ENCODE measurements at places on chromosomes 1 and 21. TPM values are rescaled to one million over a fixed set of nuclear protein-coding genes. Genes with fewer than 3 reads are reported as not detected.

The FBXO2 gene
- total RNA-seq = 4.2 TPM

The NBPF3 gene
- total RNA-seq = 4.6 TPM

The OR2M3 gene
- not detected for total RNA-seq

The TRIM67 gene
- total RNA-seq = 0.11 TPM

The ZYG11A gene
- total RNA-seq = not detected

- no peak for DNase-seq
Measured at GRCh38 chr1:186044079-186044685, 310.0 kb downstream of the HMCN1 start.

DNA sequence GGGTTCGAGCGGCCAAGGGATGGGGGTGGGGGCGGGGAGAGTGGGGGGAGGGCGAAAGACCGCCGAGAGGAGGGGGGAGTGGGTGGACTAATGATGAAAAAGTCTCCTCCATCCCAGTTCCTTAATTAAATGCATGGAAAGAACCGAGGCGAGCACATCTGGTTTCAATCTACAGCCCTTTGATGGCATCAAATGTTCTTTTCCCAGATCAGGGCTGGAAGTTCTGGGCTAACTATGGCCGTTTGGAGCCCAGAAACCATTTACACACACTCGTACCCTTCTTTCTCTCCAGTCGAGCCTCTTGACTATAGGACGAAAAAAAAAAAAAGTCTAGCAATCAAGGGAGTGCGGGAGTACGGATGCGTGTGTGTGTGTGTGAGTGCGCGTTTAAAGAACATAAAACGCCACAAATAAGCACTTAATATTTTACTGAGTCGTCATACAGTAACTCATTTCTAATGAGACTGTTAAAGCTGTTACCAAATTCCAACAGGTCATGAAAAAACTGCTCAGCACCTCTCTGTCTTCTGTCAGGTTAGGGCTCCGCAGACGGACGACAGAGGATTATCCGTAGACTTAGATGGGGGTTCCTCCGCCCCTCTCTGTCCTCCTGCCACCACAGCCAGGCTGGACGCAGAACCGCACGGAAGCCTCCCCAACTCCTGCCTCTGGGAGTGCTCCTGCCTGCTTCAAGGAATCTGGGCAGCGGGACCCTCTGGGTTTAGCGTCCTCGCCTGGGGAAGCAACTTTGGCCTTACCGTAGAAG is 2.1 kb upstream of the PRRX1 start:
- no peak for DNase-seq

DNA sequence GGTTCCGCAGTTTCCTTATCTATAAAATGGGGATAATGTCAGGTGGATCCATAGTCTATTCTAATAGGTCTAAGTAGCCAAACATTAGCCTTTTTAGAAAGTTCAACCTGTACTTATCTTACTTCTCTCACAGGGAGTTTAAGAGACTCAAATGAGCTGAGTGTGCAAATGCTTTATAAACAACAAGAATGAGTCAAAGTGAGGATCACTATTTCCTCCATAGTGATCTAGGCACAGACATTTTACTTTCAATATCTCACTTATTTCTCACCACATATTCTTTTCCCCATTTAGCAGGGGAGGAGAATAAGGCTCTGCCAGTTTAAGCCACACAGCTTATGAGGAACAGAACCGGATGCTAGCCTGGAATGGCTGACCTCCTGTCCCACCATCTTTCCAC is 92.1 kb upstream of the LMO4 start:
- no peak for DNase-seq

DNA sequence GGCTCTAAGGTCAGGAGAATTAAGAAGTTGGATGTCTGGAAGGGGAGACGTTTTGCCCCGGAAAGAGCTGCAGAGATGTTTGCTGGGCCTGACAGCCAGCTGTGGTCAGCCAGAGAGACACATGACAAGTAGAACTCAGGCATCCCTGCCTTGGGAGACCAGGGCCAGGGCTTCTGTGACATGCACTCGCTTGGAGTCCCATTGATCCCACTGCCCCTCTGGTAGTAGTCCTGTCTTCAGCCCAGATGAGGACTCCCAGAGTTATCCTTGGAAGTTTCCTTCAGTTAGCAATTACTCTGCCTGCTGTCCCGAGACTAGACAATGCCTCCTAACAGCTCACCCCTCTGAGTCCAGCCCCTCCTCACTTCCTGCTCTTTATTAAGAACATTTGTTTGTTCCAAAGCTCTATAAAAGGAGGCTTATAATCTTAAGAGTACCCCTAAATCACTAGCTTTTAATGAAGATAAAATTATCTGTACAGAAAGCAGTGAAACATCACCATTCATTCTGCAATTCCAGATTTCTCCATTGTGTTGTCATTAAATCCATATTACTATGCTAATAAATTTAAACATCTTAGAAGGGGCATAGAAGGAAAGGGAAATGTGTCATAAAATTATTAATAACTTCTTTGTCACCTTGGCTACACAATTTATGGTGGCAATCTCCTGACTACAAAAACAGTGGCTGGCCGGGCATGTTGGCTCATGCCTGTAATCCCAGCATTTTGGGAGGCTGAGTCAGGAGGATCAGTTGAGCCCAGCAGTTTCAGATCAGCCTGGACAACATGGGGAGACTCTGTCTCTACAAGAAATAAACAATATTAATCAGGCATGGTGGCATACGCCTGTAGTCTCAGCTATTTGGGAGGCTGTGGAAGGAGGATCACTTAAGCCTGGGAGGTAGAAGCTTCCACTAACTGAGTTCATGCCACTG is 94.2 kb downstream of the KCNK1 start:
- DNase-seq = no peak

DNA sequence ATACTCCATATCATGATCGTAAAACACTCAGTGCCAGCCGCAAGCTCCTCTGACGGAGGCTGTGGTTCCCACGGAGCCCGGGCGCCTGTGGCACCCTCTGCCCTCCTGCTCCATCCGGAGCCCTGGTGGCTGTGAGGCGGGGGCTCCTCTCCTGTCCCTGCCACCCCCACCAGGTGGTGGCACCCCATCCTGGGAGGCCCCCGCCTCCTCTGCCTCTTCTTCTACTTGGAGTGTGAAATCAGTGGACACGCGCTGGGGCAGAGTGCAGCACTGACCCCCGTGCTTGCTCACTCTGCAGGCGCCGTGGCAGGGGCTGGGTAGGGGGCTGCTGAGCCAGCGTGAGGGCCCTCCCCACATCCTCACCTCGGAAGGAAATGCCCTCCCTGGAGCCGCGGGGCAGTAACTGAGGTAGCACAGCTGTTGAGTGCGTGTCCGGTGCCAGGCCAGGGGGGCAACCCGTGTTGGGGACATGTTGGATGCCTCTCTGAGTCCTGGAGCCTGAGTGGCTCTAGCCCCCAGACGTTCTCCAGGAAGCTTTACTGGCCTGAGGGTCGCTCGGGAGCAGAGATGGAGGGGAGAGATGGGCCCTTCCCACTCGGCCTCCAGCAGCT is 58.7 kb upstream of the ABCG1 start:
- DNase-seq = no peak

GRCh38 chr1:55589671-55590297 is 374.6 kb upstream of the USP24 start:
- DNase-seq = no peak

DNA sequence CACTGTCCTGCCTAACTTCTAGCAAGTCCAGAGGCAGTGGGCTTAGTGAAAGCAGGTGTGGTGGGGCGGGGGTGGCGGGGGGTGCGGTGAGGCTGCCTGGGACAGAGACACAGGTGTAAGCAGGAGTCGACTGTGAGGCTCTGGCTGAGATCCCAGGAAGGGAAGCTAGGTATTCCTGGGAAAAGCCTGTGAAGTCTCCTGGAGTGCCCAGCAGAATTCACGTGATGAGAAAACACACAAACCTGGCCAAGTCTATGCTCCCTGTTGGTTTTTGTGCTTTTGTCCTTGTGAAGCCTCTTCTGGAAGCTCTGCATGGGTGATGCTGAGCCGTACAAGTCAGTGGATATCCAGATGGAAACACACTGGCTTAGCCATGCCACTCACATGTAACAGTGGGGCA is 5.3 kb downstream of the GALNT2 start:
- no peak for DNase-seq

GRCh38 chr1:29303201-29304024 is 67.1 kb downstream of the PTPRU start:
- DNase-seq = peak; percentile 39

DNA sequence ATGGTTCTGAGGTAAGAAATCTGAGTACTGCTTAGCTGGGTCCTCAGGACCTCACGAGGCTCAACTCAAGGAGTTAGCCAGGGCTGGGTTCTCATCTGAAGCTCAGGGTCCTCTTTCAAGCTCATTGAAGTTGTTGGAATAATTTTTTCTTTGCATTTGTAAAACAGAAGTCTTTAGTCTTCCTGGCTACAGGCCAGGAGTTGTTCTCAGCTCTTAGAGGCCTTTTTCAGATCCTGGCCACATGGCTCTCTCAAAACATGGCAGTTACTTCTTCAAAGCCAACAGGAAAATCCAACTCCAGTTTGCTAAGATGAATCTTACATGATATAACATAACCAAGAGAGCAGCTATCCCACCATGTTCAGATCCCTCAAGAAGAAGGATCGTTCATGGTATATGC is 92.3 kb upstream of the CHODL start:
- DNase-seq = no peak

- no peak for DNase-seq
Measured at GRCh38 chr1:194602184-194602583, 1415.8 kb upstream of the B3GALT2 start.

GRCh38 chr1:117336088-117336817 is 31.0 kb upstream of the MAN1A2 start:
- no peak for DNase-seq

GRCh38 chr1:213104604-213105003 is 53.6 kb downstream of the RPS6KC1 start:
- no peak for DNase-seq

- peak; percentile 60 for DNase-seq
Measured at GRCh38 chr21:37700641-37701202, 215.5 kb downstream of the KCNJ6 start.

DNA sequence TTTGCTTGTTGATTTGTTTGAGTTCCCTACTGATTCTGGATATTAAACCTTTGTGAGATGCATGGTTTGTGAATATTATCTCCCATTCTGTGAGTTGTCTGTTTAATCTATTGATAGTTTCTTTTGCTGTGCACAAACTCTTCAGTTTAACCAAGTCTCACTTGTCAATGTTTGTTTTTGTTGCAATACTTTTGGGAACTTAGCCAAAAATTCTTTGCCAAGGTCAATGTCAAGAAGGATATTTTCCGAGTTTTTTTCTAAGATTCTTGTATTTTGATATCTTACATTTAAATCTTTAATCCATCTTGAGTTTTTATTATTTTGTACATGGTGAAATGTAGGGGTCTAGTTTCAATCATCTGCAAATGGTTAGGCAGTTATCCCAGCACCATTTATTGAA is 1230.7 kb upstream of the NCAM2 start:
- no peak for DNase-seq

GRCh38 chr1:41806472-41807155 is 112.1 kb downstream of the HIVEP3 start:
- DNase-seq = no peak

- no peak for DNase-seq
Measured at GRCh38 chr1:9281071-9281827, 11.4 kb upstream of the SPSB1 start.

GRCh38 chr21:33036430-33037162 is 10.9 kb downstream of the OLIG2 start:
- no peak for DNase-seq

- no peak for DNase-seq
Measured at GRCh38 chr1:160711602-160712311, at the start of gene CD48. Gene CD48, minus strand, starts transcription at chr1:160711822. Its CDS starts 59 bp downstream, at chr1:160711763.

GRCh38 chr1:32406629-32407111 is 12.4 kb upstream of the BSDC1 start:
- no peak for DNase-seq

DNA sequence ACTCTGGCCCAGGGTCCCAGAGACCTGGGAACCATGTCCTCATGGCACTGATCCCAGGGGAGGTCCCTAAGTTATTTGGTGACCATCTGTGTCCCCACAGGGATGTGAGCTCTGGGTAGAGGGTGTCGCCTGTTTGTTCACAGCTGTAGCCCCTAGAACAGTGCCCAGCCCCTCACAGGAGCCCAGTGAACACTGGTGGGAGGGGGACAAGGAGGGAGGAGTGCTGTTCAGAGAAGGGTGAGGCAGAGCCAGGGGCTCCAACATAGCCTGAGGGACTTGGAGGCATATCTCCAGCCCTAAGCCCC is 450.4 kb downstream of the MATN1 start:
- DNase-seq = no peak

- no peak for DNase-seq
Measured at GRCh38 chr1:44129616-44130500, 11.2 kb downstream of the KLF17 start.

DNA sequence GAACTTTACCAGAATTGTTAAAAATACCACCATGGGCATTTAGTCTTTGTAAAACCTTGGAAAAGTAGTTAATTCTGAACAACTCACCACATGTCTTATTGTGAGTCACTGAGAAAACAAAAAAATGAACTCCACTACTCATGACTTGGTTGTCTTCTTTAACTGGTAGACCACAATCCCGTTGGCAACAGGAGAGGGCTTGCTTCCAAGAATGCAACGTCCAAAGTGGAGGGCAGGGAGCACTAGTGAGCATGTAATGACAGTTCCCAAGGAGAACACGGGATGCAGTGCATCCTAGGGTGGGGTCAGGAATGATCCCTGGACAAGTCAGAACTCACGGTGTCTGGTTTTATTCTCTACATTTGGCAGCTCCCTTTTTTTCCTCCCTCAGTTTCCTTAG is 15.2 kb upstream of the HMCN1 start:
- DNase-seq = no peak
